Renal cortical epithelial cell (primary cell): ENCODE measurements at places on chromosomes 3 and 15.

DNA sequence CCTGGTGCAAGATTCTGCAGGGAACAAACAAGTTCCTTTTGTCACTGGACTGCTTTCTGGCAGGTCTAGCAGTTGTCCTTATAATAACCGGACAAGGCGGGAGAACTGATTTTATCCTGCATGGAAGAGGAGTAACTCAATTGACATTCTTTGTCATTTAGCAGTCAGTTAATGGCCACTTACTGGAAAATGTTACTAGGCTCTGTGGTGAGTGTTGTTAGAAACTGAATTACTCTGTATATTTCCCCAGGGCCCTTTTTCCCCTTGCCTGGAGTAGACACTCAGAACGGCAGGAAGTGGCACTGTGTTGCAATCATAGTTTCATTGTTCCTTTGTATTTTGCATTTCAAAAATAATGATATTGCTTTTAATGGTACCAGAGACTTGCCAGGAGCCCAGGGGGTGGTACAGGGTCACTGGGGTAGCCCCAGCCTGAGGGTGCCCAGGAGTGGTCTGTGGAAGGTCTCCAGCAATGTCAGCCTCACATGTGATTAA is 318.6 kb upstream of the LRRFIP2 start:
- peak; percentile 72 for DNase-seq

DNA sequence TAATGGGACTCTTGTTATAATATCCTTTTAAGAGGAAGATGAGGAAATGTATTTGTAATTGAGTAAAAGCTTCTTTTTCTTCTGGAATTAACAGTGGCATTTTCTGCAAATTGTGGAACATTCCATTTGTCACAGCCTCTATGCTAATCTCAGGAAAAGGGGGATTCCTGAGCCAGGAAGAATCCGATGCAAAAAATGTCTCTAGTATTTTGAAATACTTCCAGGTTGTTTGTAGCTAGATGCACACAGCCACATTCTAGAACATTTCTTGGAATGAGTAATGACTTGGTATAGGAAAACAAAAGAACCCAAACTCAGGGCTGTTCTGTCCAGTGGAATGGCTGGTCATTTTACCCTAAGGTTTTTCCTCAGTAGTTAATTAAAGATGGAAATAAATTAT is 98.5 kb upstream of the SLC2A2 start:
- peak; percentile 68 for DNase-seq

GRCh38 chr3:53022647-53023046 is 23.2 kb downstream of the SFMBT1 start:
- no peak for DNase-seq

GRCh38 chr3:312160-312733 is 115.7 kb downstream of the CHL1 start:
- no peak for DNase-seq

- DNase-seq, result peak; percentile 74
These were observed 39.7 kb upstream of the TM4SF1 start for GRCh38 chr3:149417174-149417573.

DNA sequence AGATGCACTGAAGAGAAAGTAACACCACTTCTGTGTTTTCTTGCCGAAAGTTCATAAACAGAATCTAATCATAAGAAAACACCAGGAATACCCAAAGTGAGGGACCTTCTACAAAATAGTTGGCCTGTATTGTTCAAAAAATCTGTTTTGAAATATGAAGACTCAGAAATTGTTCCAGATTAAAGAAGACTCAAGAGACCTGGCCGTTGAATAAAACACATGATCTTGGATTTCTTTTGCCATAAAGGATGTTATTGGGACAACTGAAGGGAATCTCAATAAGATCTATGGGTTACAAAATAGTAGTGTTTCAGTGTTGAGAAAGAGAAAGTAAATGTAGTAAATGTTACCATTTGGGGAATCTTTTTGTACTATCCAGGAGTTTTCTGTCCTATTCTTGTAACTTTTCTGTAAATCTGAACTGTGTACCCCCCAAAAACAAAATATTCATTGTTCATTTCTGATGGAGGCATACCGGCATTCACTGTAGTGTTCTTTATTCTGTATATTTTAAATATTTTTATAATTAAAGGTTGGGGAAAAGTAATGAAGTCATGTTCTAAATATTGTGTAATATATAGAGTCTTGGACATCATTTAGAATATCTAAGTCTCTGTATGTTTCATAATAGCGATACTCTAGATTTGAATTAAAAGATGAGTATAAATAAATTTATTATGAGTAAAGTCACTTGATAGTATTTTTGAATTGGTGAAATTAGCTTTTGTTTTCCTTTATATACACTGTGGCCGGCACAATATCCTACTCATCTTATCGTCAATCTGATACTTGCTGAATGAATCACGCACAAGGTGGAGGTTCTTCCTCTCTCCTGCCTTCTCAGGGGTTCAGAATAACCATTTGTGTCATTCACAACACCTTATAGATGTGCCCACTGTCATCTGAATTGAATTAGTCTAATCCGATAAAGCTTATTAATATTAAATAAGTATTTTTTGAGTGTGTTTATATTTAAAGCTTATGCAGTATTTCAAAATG is 66.7 kb downstream of the TRAK1 start:
- DNase-seq, result no peak

DNA sequence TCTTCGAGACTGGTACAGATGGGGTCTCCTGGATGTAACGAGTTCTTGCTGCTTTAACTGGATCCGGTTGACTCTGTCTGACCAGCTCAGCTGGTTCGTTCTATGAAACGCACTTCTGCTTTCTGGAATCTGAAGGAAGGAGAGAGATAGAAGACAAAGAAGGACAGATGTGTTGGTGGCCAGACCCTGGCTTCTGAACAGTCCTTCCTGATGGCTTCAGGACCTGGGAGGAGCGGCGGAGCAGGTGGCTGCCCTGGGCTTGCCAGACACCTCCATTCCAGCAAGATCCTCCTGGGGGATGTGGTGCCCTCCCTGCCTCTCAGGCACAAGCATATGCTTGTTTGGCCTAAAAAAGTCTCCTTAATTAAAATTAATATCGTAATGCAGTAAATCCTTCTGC is 99.9 kb downstream of the APBA2 start:
- no peak for DNase-seq

DNA sequence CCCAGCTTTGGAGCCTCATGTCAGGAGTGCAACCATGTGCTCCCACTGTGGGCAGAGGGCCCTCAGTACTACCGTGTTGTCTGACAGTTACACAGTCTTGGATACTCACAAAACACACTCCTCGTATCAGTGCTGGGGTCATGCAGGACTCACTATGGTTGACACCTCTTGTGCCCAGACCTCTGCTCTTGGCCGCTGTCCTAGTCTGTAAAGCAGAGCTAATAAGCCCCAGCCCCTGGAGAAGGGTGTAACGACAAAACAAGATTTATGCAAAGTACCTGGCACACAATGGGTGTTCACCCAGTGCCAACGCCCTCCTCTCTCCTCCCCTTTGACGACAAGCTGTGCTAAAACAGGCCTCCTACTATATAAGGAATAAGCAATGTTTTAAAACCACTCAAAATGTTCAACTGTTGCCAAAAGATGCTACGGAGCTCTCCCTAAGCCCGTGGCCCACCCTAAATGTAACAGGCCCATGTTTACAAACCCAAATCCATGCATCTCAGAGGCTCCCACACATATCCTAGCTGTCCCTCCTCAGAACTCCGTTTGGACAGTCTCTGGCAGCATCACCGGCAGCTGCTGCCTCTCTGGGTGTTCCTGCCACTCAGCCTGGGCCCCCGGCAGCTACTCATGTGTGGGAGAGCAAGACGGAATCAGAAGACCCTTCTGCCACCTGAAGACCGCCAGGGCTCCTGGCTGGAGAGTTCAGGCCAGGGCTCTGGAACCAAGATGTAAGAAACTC is 65.8 kb downstream of the MRPL46 start:
- no peak for DNase-seq

DNA sequence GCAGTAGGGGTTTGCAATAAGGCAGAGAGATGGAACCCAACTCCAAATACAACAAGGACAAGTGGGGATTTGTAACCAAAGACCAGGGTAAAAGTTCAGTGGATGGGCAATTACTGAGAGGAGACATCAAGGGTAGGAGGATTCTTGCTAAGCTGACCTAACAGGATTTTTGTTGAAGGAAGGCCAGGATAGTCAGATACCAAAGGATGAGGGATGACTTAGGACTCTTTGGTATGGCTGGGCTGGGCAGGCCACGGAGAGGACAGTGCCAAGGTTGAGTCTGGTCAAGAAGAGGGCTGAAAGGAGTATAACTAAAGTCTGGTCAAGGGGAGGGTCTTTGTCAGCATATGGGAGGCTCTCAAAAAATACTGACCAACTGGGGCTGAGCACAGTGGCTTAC is 85.3 kb upstream of the UBE2E2 start:
- no peak for DNase-seq

GRCh38 chr3:52685285-52685708 is 416 bp downstream of the PBRM1 start:
- DNase-seq, result no peak

DNA sequence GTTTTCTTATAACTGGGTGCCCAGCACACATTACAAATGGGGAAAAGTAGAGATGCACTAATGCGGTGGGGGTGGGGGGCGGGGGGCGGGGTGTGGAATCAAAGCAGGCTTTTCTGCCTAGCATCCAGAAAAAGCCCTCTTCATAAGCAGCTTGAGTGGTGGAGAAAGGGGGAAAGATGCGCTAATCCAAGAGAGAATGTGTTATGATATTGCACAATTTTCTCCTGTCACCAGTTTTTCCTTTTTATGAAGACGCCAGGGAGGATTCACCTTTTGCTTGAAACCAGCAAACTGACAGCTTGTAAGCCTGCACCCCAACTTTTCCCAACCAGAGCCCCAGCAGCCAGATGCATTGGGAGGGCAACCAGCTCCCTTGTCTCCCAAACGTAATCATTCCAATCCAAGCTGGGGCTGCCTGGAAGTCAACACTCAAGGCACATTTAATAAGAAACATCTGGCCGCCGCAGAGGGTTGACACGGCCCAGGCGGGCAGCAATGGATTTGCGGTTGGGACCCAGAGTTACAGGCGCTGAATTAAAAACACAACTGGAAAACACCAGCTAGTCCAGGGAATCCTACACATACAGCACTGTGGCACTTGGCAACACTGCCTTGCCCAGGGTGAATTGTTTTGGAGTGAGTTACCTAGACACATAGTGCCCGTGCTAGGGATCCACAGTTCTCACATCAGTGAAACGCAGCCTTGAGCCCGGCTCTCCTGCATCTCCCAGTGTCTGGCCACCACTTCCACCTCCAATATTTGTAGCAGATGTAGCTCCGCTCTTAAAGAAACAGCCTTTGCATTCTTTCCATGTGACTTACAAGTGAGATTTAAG is 218.5 kb upstream of the PRICKLE2 start:
- peak; percentile 66 for DNase-seq

DNA sequence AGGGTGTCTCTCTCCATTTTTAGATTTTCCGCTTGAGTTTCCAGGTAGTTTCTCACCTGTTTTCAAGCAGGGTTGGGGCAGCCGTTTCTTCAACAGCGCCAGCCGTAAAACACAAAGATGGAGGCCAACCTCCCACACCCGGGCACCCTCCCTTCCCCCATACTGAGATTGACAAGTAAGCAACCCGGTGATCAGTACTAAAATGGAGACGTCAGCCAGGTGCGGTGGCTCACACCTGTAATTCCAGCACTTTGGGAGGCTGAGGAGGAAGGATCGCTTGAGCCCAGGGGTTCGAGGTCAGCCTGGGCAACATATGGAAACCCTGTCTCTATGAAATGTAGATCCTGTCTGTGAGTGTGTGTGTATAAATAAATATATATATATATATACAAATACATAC is 903 bp upstream of the ZSCAN2 start:
- DNase-seq, result no peak

- DNase-seq, result no peak
These were observed 61.9 kb downstream of the MDFIC2 start for GRCh38 chr3:70250492-70250891.

GRCh38 chr15:85330901-85331588 is 49.4 kb upstream of the AKAP13 start:
- peak; percentile 98 for DNase-seq

GRCh38 chr15:52093167-52093538 is 19.4 kb downstream of the BCL2L10 start:
- DNase-seq, result peak; percentile 44

GRCh38 chr3:137642831-137643230 is 121.3 kb upstream of the SOX14 start:
- DNase-seq, result peak; percentile 58
